ENCODE measurements at places on chromosomes 16 and 17. TPM values are rescaled to one million over a fixed set of nuclear protein-coding genes. Genes with fewer than 3 reads are reported as not detected.

The ZNF205 gene
- polyA plus RNA-seq, result 20.3 TPM

The HLF gene
- polyA plus RNA-seq, result 4.5 TPM

The TP53TG3 gene
- polyA plus RNA-seq, result not detected

The EXOC3L1 gene
- 4.6 TPM for polyA plus RNA-seq

The IRX3 gene
- polyA plus RNA-seq, result 33.7 TPM

The KCTD19 gene
- polyA plus RNA-seq, result 0.84 TPM

The MTSS2 gene
- 39.0 TPM for polyA plus RNA-seq

The VWA3A gene
- polyA plus RNA-seq, result 2.5 TPM

The PRSS53 gene
- polyA plus RNA-seq, result 1.4 TPM

The HCRT gene
- polyA plus RNA-seq, result not detected

The GNAO1 gene
- 4.7 TPM for polyA plus RNA-seq

The KRTAP4-3 gene
- not detected for polyA plus RNA-seq

The TIMP2 gene
- polyA plus RNA-seq, result 166 TPM

The CLEC18B gene
- polyA plus RNA-seq, result 125 TPM

The TRAPPC1 gene
- 144 TPM for polyA plus RNA-seq

The ZNF385C gene
- polyA plus RNA-seq, result 5.6 TPM

The C1QTNF8 gene
- not detected for polyA plus RNA-seq

The KRT9 gene
- not detected for polyA plus RNA-seq

The USP6 gene
- polyA plus RNA-seq, result 8.4 TPM

The TK1 gene
- polyA plus RNA-seq, result 25.6 TPM

The SCPEP1 gene
- polyA plus RNA-seq, result 113 TPM

The SLFN12L gene
- 0.10 TPM for polyA plus RNA-seq

The CYBA gene
- polyA plus RNA-seq, result 104 TPM

The GAST gene
- polyA plus RNA-seq, result not detected

The LGALS9 gene
- polyA plus RNA-seq, result 17.2 TPM

Data from right renal pelvis (tissue), 4 donors.